Esophagus mucosa (tissue), 1 donor: ENCODE measurements at places on chromosomes 1 and 21. TPM values are rescaled to one million over a fixed set of nuclear protein-coding genes. Genes with fewer than 3 reads are reported as not detected.

The KCNK2 gene
- 0.08 TPM for total RNA-seq

The HSD3B2 gene
- 0.32 TPM for total RNA-seq

The PROX1 gene
- total RNA-seq = 0.88 TPM

The SMPDL3B gene
- 1.8 TPM for total RNA-seq

The RNF186 gene
- total RNA-seq = 0.16 TPM

The C1QB gene
- 14.4 TPM for total RNA-seq

The KANK4 gene
- not detected for total RNA-seq

DNA sequence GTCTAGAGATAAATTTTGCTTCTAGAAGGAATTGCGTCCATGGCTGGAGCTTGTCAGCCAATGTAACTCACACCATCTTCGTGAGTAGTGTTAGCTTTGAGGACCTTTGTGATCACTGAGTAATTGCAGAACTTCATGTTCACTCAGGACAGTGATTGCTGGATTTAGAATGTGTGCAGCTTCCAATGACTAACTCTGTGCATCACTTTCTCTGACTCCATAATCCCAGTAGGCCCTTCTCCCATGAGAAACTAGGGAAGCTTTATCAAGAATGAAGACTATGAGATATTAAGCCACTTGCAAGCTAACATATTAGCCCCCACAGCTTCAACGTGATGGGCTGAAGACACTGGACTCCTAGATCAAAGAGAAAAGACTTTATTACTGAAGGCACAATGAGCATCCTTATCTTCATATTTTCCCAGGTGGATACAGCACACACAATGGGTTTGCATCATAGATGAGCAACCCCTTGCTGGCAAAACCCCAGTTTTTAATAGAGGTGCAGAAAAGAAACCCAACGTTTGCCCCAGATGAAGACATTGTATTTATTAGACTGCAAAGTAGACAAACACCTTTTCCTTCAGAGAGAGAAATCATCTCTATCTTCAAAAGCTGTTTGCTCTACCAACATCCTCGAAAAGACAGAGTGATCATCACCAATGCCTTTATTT is 561.0 kb downstream of the LTN1 start:
- no peak for ATAC-seq

GRCh38 chr1:36590771-36591170 is 108.1 kb upstream of the CSF3R start:
- ATAC-seq = no peak

DNA sequence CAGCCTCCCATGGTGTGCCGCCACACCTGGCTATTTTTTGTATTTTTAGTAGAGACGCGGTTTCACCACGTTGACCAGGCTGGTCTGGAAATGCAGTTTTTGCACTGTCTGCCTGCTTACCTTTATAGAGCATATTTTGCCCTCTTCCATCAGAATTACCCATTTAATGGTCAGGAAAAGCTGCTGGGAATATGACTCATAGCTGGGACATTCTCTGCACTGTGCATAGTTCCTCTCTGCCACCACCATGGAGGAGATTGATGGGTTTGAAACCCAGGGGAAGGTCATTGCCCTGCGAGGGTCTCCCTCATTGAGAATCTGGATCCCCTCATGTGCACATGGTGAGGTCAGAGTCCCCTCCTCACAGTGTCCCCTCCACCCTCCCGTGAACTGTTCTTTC is 32.1 kb downstream of the MX1 start:
- ATAC-seq = no peak

- ATAC-seq = no peak
Observed at GRCh38 chr1:234309243-234309597, 64.0 kb upstream of the COA6 start.

DNA sequence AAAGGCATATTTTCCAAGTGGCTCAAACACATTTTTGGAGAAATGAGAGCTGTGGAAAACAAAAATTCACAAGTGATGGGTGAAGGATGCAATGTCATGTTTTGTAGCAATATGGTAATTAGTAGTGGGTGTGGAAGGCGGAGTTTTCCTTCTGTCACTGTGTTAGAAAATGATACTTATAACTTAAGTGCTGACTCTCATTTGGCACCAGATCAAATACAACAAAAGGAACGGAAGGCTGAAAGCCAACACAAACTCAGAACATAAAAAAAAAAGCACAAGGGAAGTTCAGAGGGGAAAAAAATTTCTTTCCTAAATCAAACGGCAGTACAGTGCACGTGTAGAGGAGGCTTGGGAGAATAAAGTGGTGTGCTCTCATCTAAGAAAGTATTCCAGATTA is at the start of gene TNFSF18:
Gene TNFSF18 (minus strand): TSS at position 77 of the 400 bp plus-strand sequence. CDS start 45 bp downstream, at position 32.
- ATAC-seq = peak; percentile 47

DNA sequence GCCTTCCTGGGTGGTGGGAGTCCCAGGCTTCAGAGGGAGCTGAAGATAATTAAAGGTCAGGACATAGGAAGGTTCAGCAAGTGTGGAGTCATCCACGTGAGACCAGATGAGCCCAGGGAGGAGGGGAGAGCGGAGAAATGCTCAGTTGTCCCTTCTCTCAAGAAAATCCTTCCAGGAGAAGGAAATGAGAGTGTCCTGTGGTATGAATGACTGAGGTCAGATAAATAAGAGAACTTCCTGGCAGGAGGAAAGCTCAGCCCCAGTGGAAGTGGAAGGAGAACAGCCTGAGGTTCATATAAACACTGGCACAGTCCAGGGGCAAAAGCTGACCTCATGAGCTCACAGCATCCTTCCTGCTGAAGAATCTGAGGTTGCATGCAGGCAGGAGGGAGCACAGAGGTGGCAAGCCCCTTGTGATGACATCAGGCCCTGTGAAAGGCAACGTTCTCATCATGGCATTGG is 97.6 kb downstream of the NAV1 start:
- ATAC-seq = no peak

- ATAC-seq = no peak
Observed at GRCh38 chr21:17050646-17051045, 462.2 kb upstream of the CXADR start.

- ATAC-seq = no peak
Observed at GRCh38 chr1:39672551-39672947, 642 bp upstream of the NT5C1A start.

DNA sequence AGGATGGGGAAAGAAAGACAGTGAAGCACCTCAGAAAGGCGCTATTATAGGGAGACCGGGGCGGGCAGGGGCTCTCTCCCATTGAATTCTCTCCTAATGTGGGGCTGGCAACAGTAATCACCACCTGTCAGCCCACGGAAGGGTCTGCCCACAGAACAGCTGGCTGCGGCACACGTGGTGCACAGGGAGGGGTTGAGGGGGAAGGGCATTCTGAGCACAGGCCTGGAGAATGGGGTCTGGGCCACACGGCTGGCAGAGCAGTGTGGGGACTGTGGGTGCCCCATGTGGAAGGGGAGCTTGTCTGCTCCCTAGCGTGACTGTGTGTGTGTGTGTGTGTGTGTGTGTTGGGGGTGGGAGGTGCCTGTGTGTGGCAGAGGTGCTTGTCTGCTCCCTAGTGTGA is 4.1 kb downstream of the OLFML3 start:
- no peak for ATAC-seq

GRCh38 chr1:227215863-227216510 is 102.3 kb downstream of the CDC42BPA start:
- no peak for ATAC-seq

- ATAC-seq = peak; percentile 75
Observed at GRCh38 chr1:41803656-41804055, 115.1 kb downstream of the HIVEP3 start.
